ENCODE measurements at places on chromosomes 5 and 9.

- DNase-seq = no peak
Observed at GRCh38 chr5:11062397-11062796, 301.4 kb upstream of the DAP start.

GRCh38 chr9:105187781-105188180, 56.7 kb upstream of the SLC44A1 start:
- peak; percentile 28 for DNase-seq

GRCh38 chr5:137521246-137521645, 22.1 kb upstream of the SPOCK1 start:
- DNase-seq = no peak

- no peak for DNase-seq
Observed at GRCh38 chr9:13707612-13708576, 428.4 kb upstream of the MPDZ start.

GRCh38 chr5:19555436-19555835, 432.6 kb downstream of the CDH18 start:
- DNase-seq = no peak

GRCh38 chr9:13607481-13608441, 328.3 kb upstream of the MPDZ start:
- no peak for DNase-seq

DNA sequence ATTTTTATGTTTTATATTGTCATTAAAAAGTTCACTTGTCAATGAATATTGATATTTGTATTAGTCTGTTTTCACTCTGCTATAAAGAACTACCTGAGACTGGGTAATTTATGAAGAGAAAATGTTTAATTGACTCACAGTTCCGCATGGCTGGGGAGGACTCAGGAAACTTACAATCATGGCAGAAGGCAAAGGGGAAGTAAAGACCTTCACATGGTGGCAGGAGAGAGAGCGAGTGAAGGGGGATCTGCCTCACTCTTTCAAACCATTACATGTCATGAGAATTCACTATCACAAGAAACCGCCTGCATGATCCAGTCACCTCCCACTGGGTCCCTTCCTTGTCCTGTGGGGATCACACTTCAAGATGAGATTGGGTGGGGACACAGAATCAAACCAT, 27.4 kb downstream of the SRD5A1 start:
- DNase-seq = no peak

DNA sequence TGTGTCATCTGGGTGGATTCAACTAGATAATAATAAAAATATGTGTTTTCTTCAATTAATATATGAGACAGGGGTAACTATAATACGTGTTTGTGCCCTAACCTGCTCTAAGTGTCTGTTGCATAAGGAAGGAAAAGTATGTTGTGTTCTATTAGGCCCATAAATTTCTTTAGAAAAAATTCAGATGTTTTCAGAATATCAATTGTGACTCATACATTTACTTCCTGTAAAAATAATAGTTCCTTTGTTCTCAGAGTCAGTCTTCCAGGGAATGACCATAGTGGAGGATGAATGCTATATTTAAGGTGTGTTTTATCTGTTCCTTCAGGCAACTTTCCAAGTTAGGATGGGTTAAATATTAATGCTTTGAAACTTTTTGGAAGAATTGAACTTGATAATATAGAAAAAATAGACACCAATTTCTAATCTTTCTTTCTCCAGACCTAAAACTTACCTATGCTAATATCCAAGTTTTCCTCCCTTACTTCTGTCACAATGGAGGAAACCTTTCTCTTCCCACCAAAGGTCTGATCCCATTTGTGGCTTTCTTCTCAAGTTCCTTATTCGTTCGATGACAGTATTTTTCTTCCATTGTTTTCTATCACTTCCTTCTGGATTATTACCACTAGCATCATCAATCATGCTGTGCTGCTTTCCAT, 49.9 kb downstream of the ISL1 start:
- no peak for DNase-seq

- DNase-seq = no peak
Observed at GRCh38 chr9:121732886-121733285, 81.5 kb downstream of the DAB2IP start.

DNA sequence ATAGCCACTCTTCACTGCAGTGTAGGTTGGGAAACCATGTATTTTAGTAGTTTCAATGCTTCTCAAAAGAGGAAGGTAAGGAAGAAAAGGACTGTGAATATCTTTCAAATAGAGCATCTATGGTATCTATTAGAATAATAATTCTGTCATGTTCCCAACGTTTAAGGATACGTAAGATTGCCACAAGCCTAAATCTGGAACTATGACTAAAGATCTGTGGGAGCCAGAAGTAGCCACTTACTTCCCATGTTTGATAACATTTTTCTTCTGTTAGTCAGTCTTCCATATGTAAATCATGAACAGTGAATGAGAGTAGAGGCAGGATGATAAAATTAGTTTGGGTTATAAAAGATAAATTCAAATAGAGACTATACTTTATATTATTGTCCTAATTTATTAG, 16.3 kb upstream of the MROH2B start:
- DNase-seq = no peak

DNA sequence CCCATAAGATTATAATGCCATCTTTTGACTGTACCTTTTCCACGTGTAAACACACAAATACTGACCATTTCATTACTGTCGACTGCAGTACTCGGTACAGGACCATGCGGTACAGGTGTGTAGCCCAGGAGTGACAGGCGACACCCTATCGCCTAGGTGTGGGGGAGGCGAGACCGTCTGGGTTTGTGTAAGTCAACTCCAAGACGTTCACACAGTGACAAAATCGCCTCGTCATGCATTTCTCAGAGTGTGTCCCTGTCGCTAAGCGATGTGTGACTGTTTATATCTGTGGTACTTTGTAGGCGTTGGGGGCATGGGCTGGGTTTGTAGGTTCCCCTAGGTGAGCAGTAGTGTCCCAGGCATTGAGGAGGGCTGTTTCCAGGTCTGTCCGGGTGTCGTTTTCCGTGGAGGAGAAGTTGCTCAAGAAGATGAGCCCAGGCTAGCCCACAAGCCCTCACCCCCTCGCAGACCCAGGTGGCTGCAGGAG, 20.3 kb downstream of the NEK6 start:
- no peak for DNase-seq

GRCh38 chr5:119079318-119079921, 8.5 kb downstream of the DMXL1 start:
- no peak for DNase-seq

DNA sequence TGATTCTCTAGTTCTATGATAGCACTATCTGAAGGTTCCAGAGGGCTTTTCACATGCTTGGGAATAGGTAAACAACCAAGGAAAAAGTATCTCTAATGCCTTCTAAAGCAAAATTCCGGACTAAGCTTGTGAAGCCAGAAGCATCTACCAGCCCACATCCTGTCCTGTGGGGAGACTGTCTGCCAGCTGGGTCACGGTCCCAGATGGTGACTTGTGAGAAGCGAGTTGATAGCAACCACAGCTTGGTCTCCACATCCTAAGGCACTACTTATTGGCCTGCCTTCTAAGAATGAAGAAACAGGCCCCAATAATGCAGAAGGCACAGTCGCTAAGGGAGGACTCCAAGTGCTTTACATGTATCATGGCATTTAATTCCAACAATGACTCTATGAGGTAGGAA, 184.1 kb upstream of the ADRA1B start:
- no peak for DNase-seq

GRCh38 chr5:55920784-55921183, 69.6 kb downstream of the IL31RA start:
- no peak for DNase-seq

GRCh38 chr5:57804505-57804904, 321.9 kb upstream of the ACTBL2 start:
- DNase-seq = no peak

GRCh38 chr5:164360589-164360988, 855.2 kb downstream of the MAT2B start:
- no peak for DNase-seq

DNA sequence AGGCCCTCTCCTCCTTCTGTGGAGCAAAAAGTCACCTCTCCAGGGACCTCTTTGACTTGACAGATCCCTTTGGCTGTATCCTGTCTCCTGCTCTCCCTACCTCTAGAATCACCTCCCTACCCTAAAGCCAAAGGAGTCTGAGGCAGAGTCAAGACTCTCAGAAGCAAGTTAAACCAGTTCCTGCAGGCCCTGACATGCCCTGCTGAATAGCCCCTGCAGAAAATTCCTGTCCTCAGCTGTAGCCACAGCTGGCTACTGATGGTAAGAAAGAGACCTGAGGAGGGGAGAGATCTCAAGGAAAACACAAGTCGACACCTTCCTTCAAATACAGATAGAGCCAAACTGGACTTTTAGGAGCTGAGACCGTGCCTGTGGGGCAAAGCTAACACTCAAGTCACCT, 23.7 kb upstream of the UBAP2 start:
- no peak for DNase-seq

- DNase-seq = no peak
Observed at GRCh38 chr5:179237770-179238627, 107.3 kb downstream of the ADAMTS2 start.

DNA sequence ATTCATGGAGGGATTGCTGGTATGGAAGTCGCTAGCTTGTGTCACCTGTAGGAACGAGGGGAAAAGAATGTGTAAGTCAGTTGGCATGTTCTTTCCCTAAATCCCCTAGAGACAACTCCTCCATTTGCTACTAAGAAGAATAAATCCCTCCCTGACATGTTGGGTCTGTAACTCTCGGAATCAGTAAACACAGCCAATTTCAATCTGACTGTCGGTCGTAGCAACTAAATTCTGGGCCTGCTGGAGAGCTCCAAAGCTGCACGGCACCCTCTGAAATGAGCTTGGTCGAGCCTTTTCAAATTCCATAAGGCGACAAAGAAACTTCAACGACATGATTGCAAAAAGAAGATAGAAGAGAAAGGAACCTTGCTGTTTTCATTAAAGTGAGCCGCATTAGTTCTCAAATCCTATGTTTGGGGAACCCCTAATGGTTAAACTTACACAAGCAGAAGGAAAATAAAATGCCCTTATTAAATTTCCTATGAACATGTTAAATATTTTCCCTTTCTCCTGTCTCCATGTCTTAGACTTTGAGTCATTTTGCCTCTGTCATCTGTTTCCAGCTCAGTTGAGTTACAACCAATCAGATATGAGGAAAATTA, 735.8 kb upstream of the WWC1 start:
- no peak for DNase-seq
